ENCODE measurements at places on chromosomes 13 and 19. TPM values are rescaled to one million over a fixed set of nuclear protein-coding genes. Genes with fewer than 3 reads are reported as not detected.

Gene OR4F17
- not detected for polyA plus RNA-seq

Gene UQCRFS1
- 36.4 TPM for polyA plus RNA-seq

DNA sequence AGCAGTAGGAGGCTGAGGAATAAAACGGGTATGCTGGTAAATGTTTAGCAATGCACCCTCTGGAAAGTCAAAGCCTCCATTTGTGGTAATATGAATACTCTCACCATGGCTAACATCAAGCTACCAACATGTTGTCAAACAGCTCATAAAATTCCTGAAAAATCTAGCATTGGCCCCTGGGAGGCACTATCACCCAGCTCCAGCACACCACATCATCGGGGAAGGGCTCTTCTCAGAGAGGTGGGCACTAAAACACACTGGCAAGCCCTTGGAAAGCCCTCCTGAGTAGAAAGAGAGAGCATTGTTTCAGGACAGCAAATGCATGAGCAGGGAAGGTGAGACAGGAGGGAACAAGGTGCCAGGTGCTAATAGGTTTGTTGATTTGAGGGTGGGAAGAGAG, 53.9 kb upstream of the FLT1 start:
- DNase-seq = no peak

DNA sequence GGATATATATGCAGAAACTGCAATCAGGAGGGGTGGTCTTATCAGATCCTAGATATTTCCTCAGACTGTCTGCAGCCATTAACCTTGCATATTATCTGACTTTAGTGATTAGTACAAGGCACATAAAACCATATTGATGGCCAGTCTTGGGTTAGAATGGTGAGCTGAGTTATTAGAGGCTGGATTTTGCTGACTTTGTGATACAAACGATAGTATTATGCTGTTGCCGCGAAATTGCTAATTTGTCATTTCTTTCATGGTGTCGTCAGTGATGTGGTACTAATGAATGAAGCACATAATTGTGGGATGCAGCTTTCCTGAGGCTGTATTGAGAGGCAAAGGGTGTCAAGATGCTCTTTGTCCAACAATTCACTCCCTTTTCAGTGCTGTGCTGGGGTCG, 172.5 kb downstream of the TEX29 start:
- no peak for DNase-seq

DNA sequence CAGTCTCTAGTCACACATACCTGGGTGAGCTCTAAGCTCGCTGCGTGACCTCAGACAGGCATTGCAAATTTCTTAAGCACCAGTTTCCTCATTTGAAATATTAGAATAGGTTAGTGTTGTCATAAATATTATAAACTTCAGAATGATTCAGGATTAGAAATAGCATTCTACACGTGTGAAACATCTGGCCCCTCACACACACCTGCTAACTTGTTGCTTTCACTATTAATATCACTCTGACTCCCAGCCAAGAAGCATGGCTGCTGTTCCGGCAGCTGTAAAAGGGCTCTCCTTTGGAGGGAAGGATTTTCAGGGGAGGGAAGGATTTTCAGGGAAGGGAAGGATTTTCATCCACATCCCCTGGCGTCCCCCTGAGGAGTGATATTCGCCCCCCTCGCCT, 161.3 kb upstream of the GPR12 start:
- no peak for DNase-seq
